ENCODE measurements at places on chromosomes 12 and 14.

DNA sequence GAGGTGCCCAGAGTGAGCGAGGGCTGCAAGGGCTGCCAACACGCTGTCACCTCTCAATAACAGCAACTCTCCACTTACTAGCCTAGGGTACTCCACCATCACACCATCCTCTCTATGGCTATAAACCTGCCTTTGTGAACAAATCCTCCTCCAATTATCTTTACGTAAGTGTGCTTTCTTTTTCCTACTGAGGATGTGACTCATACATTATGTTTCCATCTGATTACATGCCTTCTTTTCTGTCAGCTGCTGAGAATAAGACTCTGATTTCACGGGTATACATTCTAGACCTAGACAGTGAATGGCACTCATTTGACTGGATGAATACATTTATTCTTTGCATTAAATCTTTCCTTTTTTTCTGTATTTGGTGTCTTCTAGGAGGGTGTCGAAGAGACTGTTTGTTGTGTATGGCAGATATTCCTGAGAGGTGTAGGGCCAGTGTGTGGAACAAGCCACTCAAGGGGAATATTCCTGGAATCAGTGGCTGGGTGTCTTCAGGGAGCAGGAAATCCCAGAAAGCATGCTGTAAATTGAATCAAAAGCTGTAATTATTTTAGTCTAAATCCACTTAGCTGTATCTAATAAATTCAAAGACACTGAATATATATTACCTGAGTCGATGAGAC, 327.3 kb upstream of the TMTC1 start:
- no peak for DNase-seq

GRCh38 chr12:117339104-117339503, 22.3 kb downstream of the NOS1 start:
- DNase-seq, result no peak

DNA sequence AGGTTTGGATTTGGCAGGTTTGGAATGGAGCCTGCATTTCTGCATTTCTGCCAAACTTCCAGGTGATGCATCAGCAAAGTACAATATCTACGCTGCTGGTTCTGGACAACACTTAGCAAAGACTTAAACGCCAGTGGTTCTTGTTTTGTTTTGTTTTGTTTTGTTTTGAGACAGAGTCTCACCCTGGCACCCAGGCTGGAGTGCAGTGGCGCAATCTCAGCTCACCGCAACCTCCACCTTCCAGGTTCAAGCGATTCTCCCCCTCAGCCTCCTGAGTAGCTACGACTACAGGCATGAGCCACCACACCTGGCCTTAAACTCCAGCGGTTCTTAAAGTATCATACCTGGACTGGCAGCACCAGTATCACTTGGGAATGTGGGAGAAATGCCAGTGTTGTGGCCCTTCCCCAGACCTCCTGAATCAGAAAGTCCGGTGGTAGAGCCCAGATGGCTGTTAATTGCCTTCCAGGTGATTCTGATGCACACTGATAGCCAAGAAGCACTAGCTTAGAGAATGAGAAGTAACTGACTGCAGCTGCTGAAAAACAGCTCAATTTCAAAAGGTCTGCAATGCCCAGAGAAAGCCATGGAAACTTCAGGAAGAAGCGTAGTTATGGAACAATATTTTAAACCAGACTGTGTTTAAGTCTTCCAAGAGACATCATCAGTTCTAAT, 114.8 kb upstream of the FOXN3 start:
- DNase-seq, result no peak

- DNase-seq, result no peak
Measured at GRCh38 chr12:47078733-47079467, 521 bp upstream of the PCED1B start.

DNA sequence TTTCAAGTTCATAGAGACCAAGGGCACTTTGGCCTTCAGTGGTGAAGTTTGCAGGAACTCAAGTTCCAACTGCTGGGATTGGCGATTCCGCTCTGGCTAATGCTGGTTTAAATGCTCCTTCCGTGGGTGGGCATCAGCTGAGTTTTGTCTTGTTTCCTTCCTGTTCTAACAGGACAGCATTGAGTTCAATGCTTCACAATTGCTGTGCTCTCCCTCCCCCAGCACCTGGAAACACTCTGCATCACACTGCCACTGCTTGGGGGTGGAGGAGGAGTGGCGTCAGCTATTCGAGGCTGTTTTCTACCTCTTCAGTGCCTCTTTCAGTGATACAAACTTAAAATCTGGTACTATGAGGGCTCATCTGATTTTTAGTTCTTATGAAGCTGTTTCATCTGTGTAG, 634.9 kb downstream of the FSCB start:
- no peak for DNase-seq

DNA sequence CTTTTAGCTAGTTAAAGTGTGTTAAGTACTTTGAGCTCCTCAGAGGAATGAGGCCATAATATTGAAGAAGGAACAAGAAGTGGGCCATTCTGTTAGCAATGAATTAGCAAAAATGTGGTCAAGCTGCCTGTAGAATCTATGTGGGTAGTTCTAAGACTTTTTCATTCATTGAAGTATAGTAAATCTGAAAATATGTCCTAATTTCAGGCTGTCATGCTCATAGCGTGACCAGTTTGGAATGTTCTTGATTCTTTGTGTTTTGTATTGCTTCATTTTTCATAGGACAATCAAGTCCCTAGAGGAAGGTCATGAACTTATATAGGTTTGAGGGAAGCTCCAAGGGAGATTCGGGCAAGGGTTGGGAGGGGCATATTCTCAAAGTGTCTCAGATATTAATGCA, 11.4 kb downstream of the ATP23 start:
- no peak for DNase-seq

- no peak for DNase-seq
Measured at GRCh38 chr12:48352157-48352760, 1.5 kb upstream of the ZNF641 start.

- no peak for DNase-seq
Measured at GRCh38 chr14:67524634-67524963, 8.5 kb upstream of the PLEKHH1 start.

- DNase-seq, result peak; percentile 3
Measured at GRCh38 chr12:95623554-95624170, 72.4 kb upstream of the USP44 start.

- DNase-seq, result no peak
Measured at GRCh38 chr14:23403908-23404307, 4.2 kb downstream of the MYH6 start.

- DNase-seq, result no peak
Measured at GRCh38 chr12:105766029-105766428, 372.7 kb downstream of the NUAK1 start.

DNA sequence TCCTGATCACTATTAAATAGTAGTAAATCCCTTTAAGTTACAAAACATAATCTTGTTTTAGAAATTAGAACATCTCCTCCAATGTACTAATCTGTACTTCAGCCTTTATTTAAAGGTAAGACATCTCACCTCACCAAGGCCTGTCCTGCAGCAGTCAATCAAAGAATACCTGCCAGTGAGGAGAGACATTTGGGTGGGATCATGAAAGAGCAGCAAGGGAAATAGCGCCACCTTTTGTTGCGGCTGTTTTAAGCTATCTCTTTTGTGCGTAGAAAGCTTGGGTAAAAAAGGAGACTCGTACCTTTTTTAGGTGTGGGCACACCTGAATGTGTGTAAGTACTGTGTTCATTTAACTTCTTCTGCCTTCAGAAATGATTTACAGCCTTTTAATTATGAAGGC, 117.8 kb upstream of the TMTC1 start:
- DNase-seq, result no peak

DNA sequence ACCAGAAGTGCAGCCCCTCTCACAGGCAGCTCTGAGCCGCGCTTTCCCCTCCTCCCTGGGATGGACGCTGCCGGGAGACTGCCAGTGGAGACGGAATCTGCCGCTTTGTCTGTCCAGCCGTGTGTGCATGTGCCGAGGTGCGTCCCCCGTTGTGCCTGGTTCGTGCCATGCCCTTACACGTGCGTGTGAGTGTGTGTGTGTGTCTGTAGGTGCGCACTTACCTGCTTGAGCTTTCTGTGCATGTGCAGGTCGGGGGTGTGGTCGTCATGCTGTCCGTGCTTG, 12.3 kb upstream of the TAMALIN start:
- DNase-seq, result no peak

DNA sequence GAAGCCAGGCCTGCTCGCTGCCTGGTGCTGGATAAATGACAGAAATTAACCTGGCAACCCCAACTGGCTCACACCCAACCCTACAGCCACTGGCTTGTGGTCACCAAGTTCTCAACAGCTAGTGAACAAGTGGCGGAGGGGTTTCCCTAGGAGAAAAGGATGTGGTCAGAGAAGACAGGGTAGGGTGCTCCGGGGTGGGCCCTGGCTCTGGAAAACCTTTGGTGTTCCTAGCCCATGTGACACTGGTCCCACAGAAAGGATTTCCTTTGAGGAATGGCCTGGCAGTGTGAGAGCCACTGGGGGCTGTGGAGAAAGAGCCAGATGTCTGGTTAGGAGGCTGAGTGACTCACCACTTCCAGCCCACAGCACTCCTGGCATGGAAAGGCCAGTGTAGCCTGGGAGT, 8.7 kb downstream of the SYNE3 start:
- no peak for DNase-seq

GRCh38 chr12:31658471-31659086, 909 bp upstream of the ETFBKMT start:
- no peak for DNase-seq

GRCh38 chr12:63457857-63458256, 210.4 kb downstream of the DPY19L2 start:
- DNase-seq, result no peak

GRCh38 chr12:116613256-116613655, 54.1 kb downstream of the MAP1LC3B2 start:
- no peak for DNase-seq

GRCh38 chr12:96070670-96071279, 35.4 kb upstream of the LTA4H start:
- DNase-seq, result no peak

GRCh38 chr12:62008703-62009102, 251.5 kb upstream of the USP15 start:
- no peak for DNase-seq

All from caudate nucleus (tissue), 63 donors.